ENCODE measurements at places on chromosomes 12 and 14.

GRCh38 chr14:104473649-104474494 is 105.7 kb upstream of the C14orf180 start:
- no peak for DNase-seq

GRCh38 chr12:92111256-92111655 is 34.4 kb downstream of the BTG1 start:
- DNase-seq: no peak

DNA sequence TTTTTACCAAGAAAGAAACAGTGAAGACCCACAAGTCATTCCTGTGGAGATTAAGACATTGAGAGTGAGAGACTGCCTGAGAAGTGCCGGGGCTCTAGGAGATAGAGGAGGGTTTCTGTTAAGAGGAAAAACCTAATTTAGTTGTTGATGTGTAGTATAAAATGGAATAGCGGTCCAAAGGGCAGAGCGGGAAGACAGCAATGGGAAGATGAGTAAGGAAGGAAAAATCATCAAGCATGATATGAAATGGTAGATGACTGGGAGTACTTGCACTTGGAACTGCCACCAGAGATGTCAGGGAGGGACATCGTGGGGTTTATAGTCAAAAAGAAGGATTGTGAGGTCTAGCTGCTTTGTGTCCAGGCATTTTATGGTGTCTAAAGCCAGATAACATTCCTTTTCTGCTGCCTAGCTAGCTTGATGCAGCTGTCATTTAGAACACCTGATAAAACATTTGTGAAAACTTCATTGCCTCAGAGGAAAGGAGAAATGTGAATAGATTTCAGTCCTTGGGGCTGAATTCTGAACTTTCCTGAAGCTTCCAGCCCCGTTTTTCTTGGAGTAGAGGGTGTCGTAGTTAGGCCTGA is 20.1 kb upstream of the PSEN1 start:
- DNase-seq: no peak

DNA sequence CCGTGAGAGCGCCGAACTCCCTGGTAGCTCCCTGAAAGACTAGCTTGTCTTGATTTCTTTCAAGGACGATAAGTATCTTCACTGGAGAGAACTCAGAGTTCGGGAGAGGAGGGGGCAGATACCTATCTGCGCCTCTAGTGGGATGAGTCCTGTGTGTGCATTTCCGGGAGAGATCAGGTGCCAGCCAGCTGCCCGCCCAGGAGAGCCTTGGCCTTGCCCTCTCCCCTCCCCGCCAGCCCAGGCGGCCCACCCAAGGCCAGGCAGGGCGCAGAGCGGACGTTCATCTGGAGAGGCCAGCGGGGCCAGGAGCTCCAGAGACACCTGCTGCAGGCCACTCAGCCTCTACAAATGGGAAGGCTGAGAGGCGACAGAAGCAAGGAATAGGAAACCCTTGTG is 1.0 kb downstream of the CD9 start:
- no peak for DNase-seq

- no peak for DNase-seq
Measured at GRCh38 chr14:93655078-93655750, 133.1 kb downstream of the PRIMA1 start.

GRCh38 chr12:98771811-98772752 is 127.0 kb downstream of the APAF1 start:
- no peak for DNase-seq

DNA sequence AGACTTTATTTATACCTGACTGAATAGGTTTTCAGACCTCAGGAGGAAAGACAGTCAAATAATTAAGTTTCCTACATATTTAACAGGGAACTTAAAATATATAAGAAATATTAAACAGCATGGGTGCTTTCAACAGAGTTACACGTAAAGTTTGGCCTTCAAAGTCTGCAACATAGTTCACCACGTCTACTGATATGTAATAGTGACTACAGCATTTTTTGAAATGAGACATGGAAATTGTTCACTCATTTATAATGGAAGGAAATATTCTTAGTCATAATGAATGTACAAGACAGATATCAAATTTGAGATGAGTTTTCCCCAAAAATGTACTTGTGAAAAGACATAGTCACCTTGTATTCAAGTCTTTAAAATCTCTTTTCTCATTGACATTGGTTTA is 56.7 kb upstream of the KCNMB4 start:
- no peak for DNase-seq

- DNase-seq: no peak
Measured at GRCh38 chr14:41280745-41281144, 325.9 kb upstream of the LRFN5 start.

- DNase-seq: no peak
Measured at GRCh38 chr14:71175491-71175890, 268.2 kb downstream of the PCNX1 start.

DNA sequence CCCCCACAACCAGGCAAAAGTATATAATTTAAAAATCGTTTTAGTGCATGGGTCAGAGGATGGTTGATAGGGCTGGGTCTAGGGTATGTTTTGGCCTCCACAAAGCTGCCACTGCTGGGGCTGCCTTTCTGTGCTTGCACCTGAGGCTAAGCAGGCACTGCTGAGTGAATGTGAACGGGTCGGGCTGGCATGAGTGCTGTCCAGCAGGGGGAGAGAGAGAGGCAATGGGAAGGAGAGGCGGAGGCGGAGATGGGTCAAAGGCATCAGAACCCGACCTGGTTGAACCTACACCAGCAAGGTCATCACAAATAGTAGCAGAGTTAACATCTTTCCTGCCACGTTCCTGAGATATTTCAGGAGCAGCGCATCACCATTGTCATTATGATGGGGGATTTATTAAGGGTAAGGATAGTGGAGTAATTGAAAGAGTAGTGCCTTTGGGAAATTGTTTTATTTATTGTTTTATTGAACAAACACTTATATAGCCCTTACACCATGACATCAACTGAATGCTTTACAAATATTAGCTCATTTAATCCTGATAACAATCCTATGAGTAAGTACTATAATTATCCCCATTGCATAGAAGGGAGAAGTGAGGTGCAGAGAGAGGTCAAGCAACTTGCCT is 5.8 kb upstream of the NRXN3 start:
- DNase-seq: no peak

DNA sequence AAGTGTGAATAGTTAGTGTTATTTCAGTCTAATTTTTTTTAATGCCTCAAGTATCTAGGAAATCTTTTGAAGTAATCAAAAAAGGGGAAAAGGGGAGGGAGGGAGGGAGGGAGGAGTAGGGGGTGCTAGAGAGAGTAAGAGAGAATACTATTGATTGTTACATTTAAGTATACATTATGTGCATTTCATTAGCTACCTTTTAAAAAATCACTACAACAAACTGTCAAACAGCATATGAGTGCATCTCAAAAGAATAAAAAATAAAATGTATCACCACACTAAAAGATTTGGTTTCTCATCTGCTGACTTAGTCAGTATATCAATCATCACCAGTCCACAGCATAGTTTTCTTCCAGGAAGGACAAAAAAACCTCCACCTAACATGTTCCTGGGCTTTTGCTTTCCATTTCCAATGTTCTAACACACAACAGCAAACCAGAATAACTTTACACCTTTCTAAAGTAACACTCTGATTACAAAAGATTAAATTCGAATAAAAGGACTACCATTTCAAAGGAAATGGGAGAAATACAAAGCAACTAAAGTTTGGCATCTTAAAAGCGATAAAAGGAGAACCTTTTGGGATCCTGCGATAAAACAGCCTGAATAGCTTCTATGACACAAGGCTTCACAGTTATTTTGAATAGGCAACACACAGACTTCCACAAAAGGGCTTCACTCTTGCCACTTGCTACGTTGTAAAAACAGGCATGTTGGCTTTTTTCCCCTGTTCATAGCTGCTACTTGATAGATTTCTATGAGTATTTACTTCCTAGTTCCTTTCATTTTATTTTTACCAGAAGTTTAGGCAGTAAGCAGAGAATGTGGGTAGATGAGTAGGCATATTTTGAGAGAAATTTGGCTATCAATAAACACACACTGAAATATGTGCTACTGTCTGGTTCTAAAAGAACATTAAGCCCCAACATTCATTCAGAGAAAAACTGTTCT is 160.9 kb downstream of the EPS8 start:
- no peak for DNase-seq

- DNase-seq: no peak
Measured at GRCh38 chr12:5827591-5827990, 117.5 kb downstream of the ANO2 start.

GRCh38 chr12:49609059-49609874 is 3.8 kb upstream of the FAM186B start:
- DNase-seq: no peak

DNA sequence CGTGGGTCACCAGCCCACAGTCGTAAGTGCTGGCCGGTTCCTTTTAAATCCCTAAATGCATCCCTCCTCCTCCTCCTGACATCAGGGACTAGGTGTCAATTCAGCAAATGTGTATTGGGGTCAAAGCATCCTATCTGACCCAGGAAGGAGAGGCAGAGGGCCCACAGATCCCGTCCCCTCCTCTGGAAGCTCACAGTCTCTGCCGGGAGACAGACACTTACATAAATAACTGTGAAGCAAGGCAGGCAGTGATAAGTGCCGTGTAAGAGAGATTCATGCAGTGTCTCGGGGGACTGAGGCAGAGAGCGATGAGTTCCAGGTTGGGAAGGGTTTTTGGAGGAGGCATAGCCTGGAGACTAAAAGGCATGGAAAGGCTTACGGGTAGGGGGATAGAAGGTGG is 44.1 kb downstream of the HRK start:
- DNase-seq: no peak

- DNase-seq: peak; percentile 20
Measured at GRCh38 chr12:2057041-2057794, 4.4 kb downstream of the CACNA1C start.

DNA sequence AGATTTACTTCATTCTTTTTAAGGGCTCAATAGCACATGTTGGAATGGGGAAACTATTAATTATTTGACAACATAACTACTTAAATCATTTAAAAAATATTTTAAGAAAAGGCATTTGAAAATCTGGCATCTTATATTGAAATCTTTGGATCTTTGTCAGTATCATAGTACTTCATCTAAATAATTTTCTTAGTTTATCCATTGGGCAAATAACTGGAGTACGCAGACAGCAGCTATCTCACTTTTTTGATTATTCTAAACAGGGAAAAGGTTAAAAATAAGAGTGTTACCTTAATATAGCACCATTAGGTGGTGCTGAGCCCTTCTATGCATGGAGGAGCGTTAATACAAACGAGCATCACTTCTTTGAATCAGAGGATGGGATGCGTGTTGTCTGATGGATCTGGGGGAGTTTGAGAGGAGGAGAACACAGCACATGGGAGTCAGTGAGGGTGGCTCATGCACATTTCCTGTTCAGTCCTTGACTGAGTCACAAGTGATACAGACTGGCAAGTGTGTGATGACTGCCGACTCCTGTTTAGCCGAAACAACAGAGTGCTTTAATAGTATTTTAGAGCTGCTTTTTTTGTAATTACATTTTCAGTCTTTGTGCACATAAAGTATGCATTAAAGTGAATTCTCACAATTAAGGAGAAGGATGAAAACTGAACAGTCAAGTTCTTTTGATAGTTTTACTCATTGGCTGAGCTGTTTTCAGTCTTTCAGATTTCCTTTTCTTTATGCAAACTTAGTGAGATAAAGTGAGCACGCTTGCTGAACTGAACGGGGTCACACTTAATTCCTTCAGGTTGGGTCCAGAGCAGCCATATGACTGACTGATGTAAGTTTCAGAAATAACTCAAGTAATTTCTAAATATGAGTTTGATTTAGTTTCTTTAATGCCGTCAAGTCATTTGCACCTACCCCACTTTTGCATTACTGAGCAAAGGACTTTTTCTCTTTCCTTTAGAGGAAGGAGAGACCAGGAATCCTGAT is 92.7 kb downstream of the DIP2B start:
- peak; percentile 25 for DNase-seq

Measured in activated CD4-positive, alpha-beta T cell treated with anti-CD3 and anti-CD28 coated beads, Interleukin-2, amount 50 U/mL, for 1 hour (primary cell).